CD4-positive, alpha-beta T cell treated with Interleukin-17A for 4 hours (primary cell): ENCODE measurements at places on chromosomes 3 and 15.

DNA sequence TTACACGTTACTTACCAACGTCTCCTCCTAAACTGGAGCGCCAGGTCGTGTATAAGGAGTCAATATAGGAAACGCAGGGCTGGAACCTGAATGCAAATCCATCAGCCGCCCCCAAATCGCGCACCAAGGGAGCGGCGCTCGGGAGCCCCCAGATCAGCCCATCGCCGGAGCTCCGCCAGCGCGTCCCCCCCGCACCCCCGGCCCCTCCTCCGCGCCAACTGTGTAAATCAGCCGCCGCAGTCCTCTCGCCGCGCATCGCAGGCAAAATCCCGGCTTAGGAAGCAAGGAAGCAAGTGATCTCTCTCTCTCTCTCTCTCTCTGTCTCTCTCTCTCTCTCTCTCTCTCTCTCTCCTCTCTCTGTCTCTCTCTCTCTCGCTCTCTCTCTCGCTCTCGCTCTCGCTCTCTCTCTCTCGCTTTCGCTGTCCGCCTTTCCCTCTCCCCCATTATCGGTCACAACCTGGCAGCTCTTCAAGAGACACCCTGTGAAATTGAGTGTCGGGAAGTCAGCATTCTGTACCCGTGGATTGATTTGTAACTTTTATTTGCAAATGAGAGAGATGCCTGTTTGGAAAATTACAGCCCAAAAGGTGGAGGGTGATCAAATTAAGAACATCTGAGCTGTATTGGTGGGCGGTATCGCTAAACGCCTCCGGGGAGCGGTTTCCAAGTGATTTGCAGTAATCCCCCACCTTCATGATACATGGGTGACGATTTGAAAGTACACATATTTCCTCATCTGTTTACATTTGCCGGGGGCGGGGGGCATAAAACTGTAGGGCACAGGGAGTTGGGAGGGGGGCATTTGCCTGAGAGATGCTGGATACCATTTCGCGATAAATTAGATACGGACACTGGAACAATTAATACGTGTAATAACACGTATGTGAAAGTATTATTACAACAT, 645 bp upstream of the SLITRK3 start:
- no peak for DNase-seq

- no peak for DNase-seq
These were observed 34.6 kb upstream of the DPH6 start for GRCh38 chr15:35580606-35581005.

DNA sequence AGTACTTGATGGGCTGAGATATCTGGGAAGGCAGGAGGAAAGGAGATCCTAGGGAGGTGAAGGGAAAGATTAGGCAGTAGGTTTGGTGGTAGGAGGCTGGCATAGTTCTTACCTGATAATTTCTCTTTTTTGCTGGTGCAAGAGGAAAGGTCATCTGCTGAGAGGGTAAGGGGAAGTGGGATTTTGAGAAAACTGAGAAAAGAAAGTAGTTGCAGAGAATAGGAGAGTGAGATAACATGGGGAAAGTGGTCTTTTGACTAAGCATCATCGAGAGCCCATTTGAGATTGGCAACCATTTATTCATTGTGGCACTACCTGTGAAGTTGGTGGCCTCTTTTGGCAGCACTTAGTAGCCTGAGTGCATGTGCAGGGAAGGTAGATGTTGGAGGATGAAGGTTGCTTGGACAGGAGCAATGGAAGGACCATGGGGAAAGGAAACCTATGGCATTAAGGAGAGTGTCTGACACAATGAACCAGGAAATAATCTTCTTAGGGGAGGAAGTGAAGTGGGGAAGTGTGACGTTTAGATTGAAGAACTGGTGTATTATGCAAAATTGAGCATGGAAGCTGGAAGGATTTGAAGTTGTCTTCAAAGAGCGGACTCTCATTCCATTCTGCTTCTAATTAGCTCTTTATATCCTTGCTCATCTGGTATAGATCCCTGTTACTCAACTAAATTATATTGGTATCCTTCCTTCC, 21.9 kb upstream of the USP13 start:
- no peak for DNase-seq

- no peak for DNase-seq
These were observed 107.1 kb downstream of the STT3B start for GRCh38 chr3:31639828-31640227.

- no peak for DNase-seq
These were observed 24.2 kb downstream of the NPTN start for GRCh38 chr15:73608941-73609340.

DNA sequence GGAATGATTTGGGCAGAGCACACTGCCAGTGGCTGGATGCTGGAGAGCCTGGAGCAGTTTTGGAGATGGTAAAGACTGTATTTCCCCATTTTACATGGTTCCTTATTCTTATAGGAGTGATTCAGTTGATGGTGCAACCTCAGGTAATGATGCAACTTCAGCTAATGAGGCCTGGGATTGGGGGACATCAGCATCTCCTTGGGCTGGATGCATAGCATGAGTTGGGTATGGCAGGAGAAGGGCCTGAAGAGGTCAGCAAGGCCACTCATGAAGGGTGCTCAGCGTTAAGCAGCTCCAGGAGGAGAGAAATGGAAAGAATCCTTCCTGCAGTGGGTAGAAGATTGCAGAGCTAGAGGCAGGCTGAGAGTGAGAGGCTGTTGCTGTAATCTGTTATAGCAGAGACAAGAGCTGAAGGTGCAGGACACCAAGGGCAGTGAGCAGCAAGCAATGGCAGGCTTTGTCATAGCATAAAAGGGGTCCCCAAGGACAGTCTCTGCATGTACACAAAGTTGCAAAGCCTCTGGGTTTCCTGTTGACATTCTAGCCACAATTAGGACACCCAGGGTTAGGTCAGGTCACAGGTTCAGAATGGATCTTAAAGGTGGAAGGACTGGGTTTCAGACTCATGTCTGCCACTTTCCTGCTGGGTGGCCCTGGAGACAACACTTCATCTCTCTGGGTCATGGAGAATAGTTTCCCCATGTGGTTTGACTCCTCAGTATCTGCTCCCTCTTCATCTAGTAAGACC, 29.5 kb upstream of the SNRK start:
- DNase-seq: no peak

- no peak for DNase-seq
These were observed 12.7 kb upstream of the ST3GAL6 start for GRCh38 chr3:98750276-98750919.

- DNase-seq: no peak
These were observed 32.7 kb downstream of the SRGAP3 start for GRCh38 chr3:9216736-9217135.

- peak; percentile 50 for DNase-seq
These were observed 43.9 kb upstream of the RYK start for GRCh38 chr3:134294302-134295280.

- DNase-seq: no peak
These were observed 89.4 kb downstream of the EDEM1 start for GRCh38 chr3:5276934-5277333.

- DNase-seq: no peak
These were observed 3.8 kb upstream of the USP3 start for GRCh38 chr15:63500265-63501250.

- no peak for DNase-seq
These were observed 23.4 kb downstream of the PXK start for GRCh38 chr3:58356054-58356453.

DNA sequence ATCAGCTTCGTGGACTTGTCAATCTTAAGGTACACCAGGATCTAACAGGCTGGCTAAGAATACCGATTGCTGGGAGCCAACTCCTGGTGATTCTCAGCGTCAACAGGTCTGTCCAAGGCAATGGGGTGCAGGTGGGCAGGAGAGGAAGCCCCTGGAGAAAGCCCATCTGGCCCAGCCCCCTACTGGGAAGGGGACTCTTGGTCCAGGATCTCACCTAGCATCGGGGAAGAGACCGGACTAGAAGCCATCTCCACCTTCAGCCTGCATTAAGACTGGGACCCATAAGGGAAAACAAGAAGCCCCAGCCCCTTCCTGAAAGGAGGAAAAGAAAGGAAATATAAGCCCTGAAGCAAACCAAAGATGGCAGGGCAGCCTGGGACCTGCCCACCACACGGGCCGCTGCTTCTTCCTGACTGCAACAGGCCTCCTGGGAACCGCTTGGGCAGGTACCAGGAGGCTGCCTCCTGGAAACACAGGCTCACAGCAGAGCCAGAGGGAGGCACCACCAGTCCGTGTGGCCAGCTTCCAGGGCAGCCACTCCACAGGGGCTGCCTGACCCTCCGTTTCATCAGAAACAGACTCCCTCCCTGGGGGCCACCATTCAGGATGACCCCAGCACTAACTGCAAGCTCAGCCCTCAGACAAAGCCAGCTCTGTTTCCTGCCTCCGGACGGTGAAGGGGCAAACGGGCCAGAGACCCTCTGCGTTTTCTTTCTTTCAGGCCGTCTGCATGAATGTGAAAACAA, 100.2 kb downstream of the LRIG1 start:
- DNase-seq: no peak

- DNase-seq: no peak
These were observed 440.5 kb upstream of the CBLB start for GRCh38 chr3:106309274-106309673.

DNA sequence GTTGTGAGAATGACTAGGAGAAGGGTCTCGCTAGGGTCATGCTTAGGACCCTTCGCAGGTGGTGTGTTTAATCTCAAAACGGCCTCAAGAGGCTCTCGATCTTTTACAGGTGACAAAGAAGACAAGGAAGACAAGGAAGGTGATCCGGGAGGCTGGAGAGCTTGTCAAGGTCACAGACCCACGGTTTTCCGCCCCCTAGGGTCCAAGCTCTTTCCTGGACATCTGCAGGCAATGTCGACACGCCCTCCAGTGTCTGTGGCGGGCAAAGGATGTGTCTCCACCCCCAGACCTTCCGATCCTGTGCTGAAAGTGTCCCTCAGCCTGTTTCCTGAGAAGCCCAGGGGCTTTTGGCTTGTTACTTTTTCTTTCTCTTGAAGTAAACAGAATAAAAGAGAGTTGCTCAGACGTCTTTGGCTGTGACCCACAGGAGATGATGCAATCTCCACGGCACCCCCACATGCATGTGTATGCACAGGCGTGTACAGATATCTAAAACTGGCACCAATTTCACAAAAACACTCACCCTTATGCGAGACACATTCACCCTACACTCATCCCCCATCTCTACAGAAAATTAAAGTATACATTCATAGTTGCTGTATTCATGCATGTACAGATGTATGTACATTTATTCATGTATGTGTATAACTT, 108.8 kb downstream of the KLF13 start:
- peak; percentile 89 for DNase-seq

DNA sequence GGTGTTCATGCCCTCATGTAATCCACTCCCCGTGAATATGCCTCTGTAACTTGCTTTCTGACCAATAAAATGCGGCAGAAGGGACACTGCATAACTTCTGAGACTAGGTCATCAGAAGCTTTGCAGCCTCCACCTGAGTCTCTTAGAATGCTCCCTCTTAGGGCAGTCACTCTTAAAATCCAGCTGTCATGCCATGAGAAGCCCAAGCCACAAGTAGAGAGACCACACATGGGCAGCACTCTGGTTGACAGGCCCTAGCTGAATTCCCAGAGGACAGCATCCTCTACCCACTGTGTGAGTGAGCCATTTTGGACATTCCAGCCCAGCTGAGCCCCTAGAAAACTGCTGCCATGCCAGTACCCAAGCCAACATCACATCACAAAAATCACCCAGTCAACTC, 41.4 kb downstream of the SCAPER start:
- no peak for DNase-seq

DNA sequence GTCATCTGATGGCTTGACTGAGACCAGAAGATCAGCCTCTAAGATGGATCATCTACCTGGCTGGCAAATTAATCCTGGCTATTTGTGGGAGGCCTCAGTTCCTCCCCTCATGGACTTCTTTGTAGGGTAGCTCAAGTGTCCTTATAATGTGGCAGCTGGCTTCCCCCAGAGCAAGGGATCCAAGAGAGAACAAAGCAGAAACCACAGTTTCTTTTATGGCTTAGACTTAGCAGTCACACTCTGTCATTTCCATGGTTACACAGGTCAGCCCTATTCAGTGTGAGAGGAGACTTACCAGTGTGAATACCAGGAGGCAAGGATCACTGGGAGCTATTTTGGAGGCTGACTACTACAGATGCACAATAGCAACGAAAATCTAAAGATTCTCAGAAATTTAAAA, 15.3 kb upstream of the ARL14 start:
- DNase-seq: no peak

DNA sequence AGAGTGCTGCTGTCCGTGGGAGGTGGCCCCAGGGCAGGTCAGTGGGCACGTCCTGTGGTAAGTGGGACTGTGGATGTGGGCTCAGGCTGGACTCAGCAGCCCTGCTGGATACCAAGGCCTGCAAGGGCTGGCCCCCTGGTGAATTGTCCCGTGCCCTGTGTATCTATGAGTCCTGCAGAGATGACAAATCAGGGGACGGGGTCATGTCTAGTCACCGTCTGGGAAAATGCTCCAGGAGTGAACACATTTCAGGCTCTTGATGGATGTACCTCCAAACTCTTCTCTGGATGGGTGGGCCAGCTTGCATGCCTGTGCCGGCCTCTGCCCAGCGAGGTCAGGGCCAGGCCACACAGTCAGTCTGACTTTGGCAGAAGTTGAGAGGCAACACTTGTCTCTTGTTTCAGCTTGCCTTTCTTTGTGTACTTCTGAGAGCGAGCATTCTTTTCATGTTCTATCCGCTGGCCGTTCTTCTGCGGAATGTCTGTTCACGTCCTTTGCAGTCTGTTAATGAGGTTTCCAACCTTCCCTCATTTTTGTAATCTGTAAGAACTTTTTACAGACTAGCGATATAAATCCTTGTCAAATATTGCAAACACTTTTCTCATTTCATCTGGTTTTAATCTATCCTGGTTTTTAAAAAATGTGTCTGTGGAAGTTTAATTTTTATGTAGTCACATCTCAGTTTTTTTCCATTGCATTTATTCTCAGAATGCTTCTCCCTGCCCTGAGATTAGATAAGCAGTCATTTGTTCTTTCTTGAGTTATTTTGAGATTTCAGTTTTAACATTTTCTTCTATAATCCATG, 11.4 kb upstream of the STAB1 start:
- DNase-seq: no peak

DNA sequence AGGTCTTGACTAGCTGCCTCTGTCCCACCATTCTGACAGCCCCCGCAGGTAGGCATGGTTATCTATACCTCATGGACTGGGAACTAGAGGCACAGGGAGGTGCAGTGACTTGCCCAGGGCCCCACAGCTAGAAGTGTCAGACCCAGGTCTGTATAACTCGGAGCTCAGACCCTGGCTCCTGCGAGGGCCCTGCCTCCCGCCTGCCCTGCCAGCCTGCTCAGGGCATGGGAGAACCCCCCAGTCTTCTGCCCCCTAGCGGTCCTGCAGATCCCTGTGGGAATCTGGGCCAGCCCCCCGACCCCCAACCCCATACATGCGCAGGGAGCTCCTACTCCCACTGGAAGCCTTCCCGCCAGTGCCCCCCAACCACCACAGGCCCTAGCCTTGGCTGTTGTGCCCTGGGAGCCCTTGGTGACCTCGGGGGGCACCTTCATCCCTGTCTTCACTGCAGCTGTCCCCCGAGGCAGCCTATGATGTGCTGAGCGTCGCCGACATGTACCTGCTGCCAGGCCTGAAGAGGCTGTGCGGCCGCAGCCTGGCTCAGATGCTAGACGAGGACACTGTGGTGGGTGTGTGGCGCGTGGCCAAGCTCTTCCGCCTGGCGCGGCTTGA, 6.9 kb downstream of the ABTB1 start:
- DNase-seq: no peak

DNA sequence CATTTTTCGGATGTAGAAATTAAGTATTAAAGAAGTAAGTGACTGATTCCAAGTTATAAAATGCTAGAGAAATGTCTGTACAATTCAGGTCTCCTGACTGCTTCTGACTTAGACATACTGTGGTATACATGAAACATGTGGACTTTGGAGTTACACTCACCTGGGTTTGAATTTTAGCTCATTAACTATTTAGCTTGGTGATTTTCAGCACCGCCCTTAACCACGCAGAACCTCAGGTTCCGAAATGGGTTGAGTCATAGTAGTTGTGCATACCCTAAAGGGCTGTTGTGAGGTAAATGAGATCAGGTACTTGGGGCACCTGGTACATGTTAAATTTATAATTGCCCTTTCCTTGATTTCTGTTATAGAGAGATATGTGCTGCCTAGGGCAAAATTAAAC, 32.9 kb upstream of the UTS2B start:
- no peak for DNase-seq
